ENCODE measurements at places on chromosomes 16 and 17.

GRCh38 chr16:15736529-15736928, 86.5 kb downstream of the NDE1 start:
- no peak for DNase-seq

- DNase-seq, result no peak
Measured at GRCh38 chr17:81483862-81484194, 28.8 kb downstream of the ACTG1 start.

DNA sequence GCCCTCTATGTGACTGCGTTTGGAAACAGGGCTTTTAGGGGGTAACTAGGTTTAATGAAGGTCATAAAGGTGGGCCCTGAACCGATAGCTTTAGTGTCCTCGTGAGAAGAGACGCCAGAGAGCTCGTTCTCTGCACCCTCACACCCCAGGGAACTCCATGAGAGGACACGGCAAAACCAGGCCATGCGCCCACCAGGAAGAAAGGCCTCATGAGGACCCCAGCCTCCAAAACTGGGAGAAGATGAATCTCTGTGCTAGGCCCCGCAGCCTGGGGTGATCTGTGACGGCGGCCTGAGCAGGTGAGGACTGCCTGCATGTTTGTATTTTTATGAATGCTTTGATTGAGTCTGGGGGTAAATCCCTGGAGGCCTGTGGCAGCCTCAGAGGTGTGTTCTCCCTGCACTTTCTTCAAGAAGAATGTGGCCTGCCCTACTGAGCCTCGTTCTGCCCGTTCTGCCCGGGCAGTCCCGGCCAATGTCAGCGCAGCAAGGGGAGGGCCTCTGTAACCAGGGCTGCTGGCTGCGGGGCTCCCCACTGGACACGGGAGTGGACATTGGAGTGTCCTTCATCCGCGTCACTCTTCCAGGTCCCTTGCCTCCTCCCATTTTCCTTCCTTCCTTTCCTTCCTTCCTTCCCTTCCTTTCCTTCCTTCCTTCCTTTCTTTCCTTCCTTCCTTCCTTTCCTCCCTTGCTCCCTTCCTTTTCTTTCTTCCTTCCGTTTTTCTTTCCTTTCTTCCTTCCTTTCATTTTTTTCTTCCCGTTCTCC, 6.8 kb upstream of the RNF213 start:
- DNase-seq, result no peak

- DNase-seq, result peak; percentile 29
Measured at GRCh38 chr17:81665205-81666091, 957 bp downstream of the OXLD1 start.

- DNase-seq, result peak; percentile 47
Measured at GRCh38 chr17:62888148-62888547, 77.9 kb upstream of the TANC2 start.

GRCh38 chr16:86317813-86318650, 192.3 kb upstream of the FOXF1 start:
- DNase-seq, result no peak

- DNase-seq, result no peak
Measured at GRCh38 chr16:54843424-54843750, 87.3 kb upstream of the IRX5 start.

- no peak for DNase-seq
Measured at GRCh38 chr17:67574658-67575293, 143.0 kb upstream of the NOL11 start.

GRCh38 chr16:5428932-5429331, 331.3 kb upstream of the EEF2KMT start:
- DNase-seq, result peak; percentile 7

DNA sequence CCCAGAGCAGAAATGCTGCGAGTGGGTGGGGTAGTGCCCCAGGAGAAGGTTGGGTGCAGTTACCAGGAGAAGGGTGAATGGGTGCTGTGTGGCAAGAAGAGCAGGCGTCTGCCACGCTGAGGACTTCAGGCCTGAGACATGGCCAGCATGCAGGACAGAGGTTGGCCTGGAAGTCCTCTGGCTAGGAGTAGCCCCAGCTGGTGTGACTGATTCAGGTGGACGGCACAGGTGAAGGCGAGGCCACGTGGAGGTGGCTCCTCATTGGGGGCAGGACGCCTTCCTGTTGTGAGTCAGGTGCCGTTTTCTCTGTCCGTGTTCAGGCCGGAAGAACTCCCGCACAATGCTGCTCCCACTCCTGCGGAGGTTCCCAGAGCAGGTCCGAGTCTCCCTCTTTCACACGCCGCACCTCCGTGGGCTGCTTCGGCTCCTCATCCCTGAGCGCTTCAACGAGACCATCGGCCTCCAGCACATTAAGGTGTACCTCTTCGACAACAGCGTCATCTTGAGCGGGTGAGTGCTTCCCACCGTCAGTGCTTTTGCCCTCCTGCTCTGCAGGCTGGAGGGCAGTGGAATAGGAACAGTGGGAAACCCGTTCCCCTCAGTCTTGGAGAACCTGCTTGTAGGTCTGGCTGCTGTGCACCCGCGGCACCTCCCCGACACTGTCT, 20.7 kb downstream of the PGS1 start:
- no peak for DNase-seq
